Activated CD4-positive, alpha-beta T cell treated with anti-CD3 and anti-CD28 coated beads, Interleukin-2, amount 10 ng/mL, durations not matched to agents 24 days and 14 days (primary cell): ENCODE measurements at places on chromosomes 4 and X. TPM values are rescaled to one million over a fixed set of nuclear protein-coding genes. Genes with fewer than 3 reads are reported as not detected.

The NXF2B gene
- total RNA-seq: not detected in 2 replicates

DNA sequence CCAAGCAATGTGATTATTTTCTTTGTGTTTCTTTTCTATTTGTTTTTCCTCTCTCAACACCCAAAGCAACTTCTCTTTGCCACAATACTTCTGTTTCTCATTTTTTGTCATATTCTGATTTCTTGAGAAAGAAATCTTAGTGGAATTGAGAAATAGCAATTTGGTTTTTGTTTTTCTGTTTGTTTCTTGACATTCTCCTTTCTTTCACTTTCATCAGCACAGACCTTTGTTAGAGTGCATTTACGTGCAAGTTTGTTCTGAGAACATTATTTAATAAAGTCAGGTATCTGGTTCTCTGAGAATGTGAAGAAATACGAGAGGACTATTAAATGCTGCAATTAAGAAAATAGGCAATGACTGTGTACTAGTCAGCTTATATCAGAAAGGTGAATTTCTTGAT lies 608.1 kb upstream of the AADAT start:
- DNase-seq: no peak

DNA sequence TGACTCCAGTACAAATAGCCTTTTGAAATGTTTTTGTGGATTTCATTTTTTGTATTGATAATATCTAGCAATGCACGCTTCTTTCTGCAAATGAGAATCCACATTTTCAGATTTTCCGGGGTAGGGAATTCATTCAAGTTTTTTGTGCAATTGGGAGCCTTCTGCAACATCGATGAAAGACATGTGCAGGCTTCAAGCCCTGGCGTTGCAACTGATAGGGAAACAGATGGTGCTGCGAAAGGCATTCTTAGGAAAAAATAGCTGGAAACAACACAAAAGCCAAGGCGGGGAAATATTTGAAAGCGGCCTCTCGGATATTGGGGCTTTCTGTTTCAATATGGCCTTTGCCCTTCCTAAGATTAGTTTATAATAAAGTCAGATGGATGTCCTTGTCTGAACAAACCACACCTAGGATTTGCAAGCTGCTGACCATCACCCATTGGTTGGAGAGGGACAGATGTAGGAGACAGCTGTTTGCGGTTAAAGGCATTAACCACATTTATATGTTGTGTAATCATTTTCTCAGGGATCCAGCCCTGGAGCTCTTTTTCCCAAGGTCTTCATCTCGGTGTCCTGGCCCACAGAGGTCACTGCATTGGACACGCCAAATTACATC lies 136.5 kb downstream of the PRKX start:
- no peak for DNase-seq

- DNase-seq: peak; percentile 79
These were observed 13.9 kb upstream of the PRDM8 start for GRCh38 chr4:80183250-80184052.

- no peak for DNase-seq
These were observed 5.2 kb downstream of the POU4F2 start for GRCh38 chr4:146643812-146644401.

GRCh38 chr4:100106982-100107381 lies 83.3 kb downstream of the DDIT4L start:
- DNase-seq: peak; percentile 81

DNA sequence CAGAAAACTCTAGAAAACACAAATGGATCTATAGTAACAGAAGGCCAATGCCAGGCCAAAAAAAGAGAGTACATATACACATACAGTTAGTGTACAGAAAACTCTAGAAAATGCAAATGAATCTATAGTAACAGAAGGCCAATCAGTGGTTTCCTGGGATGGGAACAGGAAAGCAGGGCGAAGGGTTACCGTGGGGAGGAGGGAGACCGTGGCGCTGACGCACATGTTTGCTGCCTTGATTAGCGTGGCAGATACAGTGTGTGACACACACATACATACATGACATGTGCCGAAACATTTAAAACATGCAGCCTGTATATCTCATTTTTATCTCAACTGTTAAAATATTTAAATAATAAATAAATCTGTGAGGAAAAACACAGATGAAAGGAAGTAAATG lies 14.7 kb downstream of the GAK start:
- no peak for DNase-seq
